Non-pigmented ciliary epithelial cell (primary cell): ENCODE measurements at places on chromosomes 12 and 14.
A peak's percentile ranks its signal among the peaks of the same experiment; 100 is the strongest.

DNA sequence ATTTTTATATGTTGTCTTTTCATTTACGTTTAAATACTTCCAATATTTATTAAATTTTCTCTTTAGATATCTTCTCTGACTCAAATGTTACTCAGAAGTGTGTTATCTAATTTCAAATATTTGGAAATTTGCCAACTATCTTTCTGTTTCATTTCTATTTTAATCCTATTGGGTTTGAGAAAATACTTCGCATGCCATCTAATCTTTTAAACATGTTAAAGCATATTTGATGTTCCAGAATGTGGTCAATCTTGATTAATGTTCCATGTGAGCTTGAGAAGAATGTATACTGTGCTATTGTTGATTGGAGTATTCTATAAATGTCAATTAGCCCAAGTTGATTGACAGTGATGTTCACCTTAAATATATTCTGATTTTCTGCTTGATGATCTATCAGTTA is 11.9 kb upstream of the DCN start:
- DNase-seq, result peak; percentile 59

DNA sequence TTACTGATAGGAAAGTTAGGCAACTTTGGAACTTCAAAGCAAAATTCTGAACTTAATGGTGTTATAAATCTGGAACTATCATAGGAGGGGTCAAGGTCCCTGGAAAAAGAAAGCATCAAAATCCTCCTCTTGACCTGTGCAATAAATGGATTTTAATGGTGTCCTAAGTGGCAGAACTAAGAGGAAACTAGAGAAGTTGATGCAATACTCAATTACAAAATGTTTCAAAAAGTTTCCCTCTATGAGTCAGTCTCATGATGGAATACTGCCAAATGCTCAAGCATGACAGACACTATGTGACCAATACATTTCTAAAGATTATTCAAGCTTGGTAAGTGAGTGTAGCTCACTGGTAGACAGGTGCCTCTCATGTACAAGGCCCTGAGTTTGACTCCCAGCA is 47.7 kb upstream of the ERGIC2 start:
- DNase-seq, result peak; percentile 48

GRCh38 chr12:94047781-94048567 is 100.4 kb upstream of the PLXNC1 start:
- DNase-seq, result no peak

GRCh38 chr12:12898911-12899511 is 7.6 kb downstream of the GPRC5A start:
- DNase-seq, result no peak

DNA sequence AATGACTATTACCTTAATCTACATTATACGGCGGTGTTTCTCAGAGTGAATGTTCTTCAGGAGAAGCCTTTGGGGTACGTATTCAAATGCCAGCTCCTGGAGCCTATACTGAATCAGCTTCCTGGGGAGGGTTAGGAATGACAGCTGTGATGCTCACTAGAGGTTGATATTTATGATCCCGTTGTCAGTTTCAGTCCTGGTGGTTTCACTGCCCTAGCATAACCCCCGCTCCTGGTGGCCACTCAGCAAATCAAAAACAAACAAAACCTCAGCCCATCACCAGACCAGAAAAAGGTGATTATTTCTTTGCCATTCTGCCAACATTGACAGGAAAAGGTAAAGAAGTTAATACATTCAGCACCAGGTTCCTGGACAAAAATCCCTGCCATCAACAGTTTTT is 136.5 kb upstream of the CRY1 start:
- DNase-seq, result no peak

GRCh38 chr14:73269729-73270531 is 32.6 kb downstream of the PAPLN start:
- DNase-seq, result no peak

GRCh38 chr12:41627476-41627875 is 439.4 kb downstream of the PDZRN4 start:
- no peak for DNase-seq

GRCh38 chr14:23141706-23142444 is 22.8 kb upstream of the CEBPE start:
- no peak for DNase-seq

DNA sequence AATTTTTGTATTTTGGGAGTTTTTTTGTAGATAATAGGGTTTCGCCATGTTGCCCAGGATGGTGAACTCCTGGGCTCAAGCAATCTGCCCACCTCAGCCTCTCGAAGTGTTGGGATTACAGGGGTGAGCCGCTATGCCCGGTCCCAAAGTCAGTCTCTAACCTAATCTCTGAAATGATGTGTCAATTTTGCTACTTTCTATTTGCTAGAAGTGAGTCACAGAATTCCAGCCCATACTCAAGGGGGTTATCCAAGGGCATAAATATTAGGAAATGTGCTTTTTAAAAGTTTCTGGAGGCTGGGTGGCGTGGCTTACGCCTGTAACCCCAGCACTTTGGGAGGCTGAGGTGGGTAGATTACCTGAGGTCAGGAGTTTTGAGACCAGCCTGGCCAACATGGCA is 40.5 kb downstream of the RESF1 start:
- DNase-seq, result no peak

DNA sequence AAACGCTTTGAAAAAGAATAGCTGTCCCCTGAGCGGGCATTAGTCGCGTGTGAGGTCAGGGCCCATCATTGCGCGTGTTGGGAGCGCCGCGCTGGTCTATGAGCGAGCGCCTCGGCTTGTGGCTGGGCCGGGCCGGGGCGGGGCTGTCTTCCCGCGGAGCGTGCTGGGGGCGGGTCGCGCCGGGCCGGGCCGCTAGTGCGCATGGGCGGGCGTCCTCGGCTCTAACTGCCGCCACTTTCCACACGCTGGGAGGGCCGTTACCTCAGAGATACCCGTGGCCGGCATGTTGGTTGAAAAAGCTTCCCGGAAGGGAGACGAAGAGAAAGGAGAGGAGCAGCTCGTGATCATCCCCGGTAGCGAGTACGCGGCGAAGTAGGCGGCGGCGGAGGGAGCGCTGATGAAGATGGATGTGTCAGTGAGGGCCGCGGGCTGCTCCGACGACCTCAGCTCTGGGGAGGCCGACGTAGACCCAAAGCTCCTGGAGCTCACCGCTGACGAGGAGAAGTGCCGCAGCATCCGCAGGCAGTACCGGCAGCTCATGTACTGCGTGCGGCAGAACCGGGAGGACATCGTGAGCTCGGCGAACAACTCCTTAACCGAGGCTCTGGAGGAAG is at the start of gene EID3:
EID3 (plus strand) TSS at position 202 of the 614 bp plus-strand sequence; CDS start at position 398, 196 bp downstream.
- no peak for DNase-seq

DNA sequence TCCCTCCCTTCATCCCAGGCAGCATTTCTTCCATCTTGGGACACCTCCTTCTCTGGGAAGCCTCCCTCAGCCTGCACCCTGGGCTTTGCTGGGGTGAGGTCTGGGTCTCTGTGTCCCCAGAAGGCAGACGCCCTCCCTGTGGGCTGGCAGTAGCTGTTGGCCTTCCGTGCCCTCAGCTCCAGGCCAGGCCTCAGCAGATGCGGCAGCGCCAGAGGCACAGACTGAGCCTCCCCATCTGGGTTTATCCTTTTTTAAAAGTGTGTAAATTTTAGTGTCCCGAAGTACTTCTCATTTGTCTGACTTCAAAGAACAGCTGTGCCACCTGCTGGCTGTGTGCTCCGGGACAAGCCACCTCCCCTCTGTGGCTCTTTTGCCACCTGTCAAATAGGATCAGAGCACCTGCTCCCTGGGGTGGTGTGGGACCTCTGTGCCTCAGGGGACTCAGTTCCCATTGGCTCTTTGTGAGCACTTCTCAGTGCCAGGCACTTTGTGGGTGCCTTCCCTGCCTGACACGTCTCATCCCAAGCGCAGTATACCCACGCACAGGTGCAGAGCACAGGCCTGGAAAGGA is 11.1 kb downstream of the EXOC3L4 start:
- no peak for DNase-seq

- DNase-seq, result no peak
These were observed 75.9 kb upstream of the ANO2 start for GRCh38 chr12:6020930-6021329.

- DNase-seq, result no peak
These were observed 78.5 kb downstream of the MAP1LC3B2 start for GRCh38 chr12:116637589-116638150.

GRCh38 chr14:58354808-58355207 is 40.9 kb upstream of the TOMM20L start:
- DNase-seq, result no peak

DNA sequence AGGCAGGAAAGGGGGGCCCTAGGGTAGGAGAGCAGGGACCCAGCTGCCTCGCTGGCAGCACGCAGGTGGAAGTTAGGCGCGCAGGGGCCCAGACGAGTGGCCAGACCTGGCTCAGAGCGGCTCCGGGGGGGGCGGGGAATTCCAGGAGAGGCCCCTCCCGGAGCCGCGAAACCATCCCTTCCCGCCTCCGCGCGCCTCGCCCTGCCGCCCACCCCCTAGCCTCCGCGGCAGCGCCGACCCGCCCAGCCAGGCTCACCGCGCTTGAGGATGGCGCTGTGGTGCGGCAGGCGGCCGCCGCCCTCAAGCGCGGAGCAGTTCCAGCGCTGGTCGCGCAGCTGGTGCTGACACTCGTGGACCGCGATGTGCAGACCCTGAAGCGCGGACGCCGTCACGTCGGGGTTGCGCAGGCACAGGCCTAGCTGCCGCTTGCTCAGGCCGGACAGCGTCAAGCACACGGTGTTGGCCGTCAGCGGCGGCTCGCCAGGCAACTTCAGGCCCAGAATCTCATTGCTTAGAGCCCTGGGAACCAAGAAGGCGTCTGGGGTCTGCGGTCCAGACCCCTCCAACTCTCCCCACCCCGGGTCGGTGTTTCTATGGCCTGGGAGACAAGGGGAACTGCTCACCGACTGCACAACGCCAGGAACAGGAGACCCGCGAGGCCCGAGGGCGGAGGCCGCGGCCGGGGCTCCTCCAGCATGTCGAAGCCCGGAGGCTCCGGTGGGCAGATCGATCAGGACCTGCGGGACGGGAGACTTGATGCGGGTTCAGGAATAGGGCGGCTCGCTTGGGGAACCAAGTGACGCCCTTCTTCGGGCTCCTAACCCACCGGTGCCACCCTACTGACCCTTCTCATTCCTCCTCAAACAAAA is 1.5 kb downstream of the WNT10B start:
- DNase-seq, result no peak

GRCh38 chr12:118332511-118332910 is 40.2 kb downstream of the TAOK3 start:
- no peak for DNase-seq

DNA sequence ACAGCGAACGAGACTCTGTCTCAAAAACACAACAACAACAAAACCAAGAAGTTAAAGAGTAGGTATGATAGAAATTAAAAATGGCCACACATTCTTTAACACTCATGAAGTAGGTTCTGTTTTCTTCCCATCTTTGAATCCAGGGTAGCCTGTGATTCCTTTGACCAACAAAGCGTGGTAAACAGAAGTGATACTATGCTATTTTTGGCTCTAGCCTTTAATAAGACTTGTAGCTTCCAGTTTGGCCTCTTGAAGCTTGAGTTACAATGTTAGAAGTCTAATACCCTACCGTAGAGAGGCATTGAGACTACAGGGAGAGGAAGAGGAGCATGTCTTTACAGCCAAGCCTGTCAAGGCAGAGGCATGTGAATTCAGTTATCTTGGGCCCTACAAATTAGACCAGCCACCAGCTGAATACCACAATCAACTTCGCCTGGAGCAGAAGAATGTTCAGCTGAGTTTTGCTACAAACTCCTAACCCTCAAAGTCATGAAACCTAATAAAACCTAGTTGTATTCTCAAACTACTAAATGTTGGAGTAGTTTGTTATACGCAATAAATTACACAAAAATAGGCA is 4.9 kb upstream of the NEMF start:
- no peak for DNase-seq

- no peak for DNase-seq
These were observed 66.5 kb downstream of the C2CD5 start for GRCh38 chr12:22477894-22478287.

DNA sequence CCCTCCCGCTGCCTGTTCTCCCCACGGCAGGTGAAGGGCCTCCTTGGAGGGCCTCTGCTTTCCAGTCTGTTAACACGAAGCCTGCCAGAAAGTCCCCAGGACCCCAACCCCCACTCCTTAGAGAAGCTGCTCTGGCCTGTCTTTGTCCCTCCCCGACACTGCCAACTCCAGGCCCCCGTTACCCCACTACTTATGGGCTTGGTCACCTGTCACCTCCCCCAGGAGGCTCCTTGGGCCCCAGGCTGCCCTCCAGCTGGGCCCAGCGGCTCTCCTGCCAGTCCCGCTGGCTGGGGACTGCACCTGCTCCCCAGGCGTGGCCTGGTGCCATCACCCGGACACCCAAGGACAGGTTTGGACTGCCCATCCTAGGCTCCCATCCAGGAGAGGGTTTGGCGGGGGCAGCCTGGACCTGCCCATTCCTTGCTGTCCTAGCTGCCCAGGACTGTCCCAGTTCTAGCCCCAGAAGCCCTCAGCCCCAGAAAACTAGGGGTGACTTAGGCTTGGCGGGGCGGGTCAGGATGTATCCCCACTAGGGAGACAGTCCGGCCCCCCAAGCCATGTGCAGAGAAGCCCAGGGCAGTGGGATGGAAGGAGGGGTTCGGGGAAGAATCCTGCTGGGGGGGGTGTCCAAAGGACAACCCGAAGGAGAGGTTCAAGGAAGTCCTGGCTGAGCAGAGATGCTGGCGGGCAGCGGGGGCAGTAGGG is 155.7 kb upstream of the C14orf180 start:
- DNase-seq, result no peak

DNA sequence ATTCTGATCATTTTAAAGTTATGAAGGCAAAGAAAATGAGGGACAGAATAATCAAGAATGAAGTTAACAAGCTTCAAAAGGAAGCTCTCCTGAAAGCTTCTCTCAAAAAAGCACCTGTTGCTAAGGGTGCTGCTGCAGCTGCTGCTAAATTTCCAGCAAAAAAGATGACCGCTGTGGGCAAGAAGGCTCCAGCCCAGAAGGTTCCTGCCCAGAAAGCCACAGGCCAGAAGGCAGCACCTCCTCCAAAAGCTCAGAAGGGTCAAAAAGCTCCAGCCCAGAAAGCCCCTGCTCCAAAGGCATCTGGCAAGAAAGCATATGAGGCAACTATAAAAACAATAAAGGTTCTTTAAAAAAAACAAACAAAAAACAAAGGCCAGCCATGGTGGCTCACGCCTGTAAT is 52.7 kb upstream of the NR2C1 start:
- no peak for DNase-seq

GRCh38 chr12:3207858-3208257 is 130.7 kb downstream of the TSPAN9 start:
- no peak for DNase-seq

- DNase-seq, result no peak
These were observed 52.1 kb downstream of the DUSP16 start for GRCh38 chr12:12510551-12510950.

DNA sequence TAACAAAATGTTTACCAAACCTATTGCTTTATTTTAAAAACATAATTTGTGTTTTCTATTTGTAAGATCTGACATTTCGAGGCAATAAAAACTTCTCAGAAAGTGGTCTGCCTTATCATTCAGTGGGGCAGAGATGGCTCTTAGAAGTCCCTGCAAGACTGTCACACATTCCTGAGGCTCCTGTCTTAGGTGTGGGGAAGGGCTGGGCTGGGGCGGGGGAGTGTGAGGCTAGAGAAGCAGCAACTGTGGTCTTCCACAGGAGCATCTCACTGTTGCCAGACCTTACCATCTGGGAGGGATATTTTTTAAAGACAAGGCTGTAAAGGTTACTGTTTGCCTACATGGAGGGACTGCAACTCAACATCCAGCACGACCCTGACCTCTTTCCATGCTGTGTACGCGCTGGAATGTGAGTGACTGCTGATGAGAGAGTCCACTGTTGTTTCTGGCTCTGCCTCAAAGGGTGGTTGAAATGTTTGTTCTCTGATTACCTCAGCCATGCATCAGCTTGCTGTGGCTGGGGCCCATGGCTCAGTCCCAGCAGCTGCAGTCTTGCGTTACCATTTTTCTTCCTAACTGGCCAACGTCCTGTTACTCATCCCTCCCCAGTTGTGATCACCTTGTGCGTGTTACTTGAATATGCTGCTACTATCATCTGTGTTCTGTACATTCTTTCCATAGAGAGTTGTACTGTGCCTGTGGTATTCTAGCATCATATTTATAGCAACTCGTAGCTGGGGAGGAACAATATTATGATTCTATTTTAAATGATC is 12.4 kb downstream of the ERG28 start:
- peak; percentile 95 for DNase-seq
